CD4-positive, alpha-beta T cell treated with Interleukin-2 at 100 ng/mL for 4 hours (primary cell): ENCODE measurements at places on chromosomes 16 and 17.

GRCh38 chr17:67461876-67462275 lies 84.8 kb downstream of the PITPNC1 start:
- no peak for DNase-seq

GRCh38 chr16:25635454-25635853 lies 56.3 kb upstream of the HS3ST4 start:
- DNase-seq, result no peak

DNA sequence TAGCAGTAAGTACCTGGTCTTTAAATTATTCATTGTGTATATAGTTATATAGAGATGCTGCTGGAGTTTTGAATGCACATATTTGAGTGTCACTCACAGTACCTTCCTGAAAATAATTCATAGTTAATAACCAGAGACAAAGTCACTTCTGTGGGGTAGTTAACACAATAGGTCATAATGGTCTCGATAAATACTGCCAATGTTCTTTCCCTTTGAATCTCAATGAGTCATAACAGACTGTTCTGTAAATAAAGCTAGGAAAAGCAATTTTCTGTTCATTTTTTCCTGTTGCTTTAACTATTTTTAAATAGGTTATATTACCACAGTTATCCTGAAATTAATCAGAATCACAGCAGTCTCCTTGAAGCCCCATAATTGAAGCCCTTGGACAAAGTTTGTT lies 87.2 kb downstream of the MAP2K4 start:
- no peak for DNase-seq

GRCh38 chr17:59311051-59311468 lies 20.4 kb upstream of the YPEL2 start:
- DNase-seq, result peak; percentile 77

- DNase-seq, result peak; percentile 51
These were observed at the start of gene HOXB7 for GRCh38 chr17:48610282-48611211. TSS of gene HOXB7 (minus strand) at chr17:48611017. CDS start at chr17:48610918, 99 bp downstream.

DNA sequence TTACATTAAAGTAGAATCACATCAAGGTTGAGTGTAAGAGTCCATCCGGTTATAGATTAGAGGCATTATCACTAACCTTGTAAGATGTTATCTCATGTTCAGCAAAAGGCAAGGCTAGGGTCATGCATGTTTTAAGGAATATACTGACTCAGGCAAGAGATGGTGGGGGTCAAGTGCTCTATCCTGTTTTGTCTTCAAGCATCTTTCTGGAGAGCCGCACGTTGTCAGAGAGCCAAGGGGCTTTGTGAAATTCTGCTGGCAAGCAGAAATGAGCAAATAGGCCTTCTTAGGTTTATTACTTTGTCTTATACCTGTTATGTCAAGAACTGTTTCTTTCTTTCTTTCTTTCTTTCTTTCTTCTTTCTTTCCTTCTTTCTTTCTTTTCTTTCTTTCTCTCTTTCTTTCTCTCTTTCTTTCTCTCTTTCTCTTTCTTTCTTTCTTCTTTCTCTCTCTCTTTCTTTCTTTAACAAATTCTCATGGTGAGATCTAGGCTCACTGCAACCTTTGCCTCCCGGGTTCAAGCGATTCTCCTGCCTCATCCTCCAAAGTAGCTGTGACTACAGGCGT lies 47.3 kb upstream of the IL34 start:
- DNase-seq, result no peak

- no peak for DNase-seq
These were observed 168.8 kb downstream of the CYLD start for GRCh38 chr16:50910736-50911100.

- DNase-seq, result no peak
These were observed 1.6 kb upstream of the CCL13 start for GRCh38 chr17:34354637-34355036.

GRCh38 chr17:43701318-43701743 lies 39.6 kb upstream of the MEOX1 start:
- DNase-seq, result peak; percentile 31

- DNase-seq, result no peak
These were observed 14.9 kb downstream of the MYBBP1A start for GRCh38 chr17:4540224-4540651.

- no peak for DNase-seq
These were observed 318.4 kb downstream of the XYLT1 start for GRCh38 chr16:17152311-17152710.

- no peak for DNase-seq
These were observed 201.8 kb downstream of the SLC39A11 start for GRCh38 chr17:72890711-72891110.
